ENCODE measurements at places on chromosomes 1 and 21.
A peak's percentile ranks its signal among the peaks of the same experiment; 100 is the strongest.

GRCh38 chr1:199954699-199955098 is 72.8 kb upstream of the NR5A2 start:
- DNase-seq = no peak

GRCh38 chr1:235637756-235638534 is 11.6 kb downstream of the GNG4 start:
- DNase-seq = no peak

DNA sequence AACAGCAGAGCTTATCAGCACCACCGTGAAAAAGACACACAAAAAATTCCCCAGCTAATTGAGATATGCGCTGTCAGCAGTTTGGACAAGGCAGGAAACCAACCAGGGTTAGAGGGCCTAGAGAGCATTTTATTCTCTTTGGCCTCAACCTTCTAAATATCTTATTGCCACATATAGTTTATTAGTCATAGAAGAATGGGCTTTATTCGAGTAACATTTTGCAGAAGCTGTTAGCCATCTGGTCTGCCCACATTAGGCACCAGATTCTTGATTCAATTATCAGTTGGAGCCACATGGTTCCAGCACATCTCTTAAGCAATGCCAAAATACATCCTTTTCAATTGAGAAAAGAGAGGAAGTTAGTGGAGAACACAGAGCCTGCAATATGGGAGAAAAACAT is 109.9 kb upstream of the CXADR start:
- no peak for DNase-seq

DNA sequence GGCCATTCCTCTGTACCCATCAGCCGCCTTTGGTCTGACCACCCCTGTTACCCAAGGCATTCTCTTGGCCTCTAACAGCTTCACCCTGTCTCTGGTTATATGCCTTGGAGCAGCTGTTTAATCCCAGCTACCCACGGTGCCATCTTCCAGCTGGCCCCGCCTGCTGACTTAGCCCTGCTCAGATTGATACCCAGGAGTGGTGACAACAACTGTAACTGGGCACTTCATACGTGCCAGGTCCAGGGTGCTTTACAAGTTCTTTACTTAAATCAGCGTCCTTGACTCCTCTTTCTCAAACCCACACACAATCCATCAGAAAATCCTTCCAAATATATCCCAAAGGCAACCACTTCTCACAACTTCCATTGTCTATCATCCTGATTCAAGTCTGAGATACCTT is 37.2 kb upstream of the HMGB4 start:
- DNase-seq = no peak

DNA sequence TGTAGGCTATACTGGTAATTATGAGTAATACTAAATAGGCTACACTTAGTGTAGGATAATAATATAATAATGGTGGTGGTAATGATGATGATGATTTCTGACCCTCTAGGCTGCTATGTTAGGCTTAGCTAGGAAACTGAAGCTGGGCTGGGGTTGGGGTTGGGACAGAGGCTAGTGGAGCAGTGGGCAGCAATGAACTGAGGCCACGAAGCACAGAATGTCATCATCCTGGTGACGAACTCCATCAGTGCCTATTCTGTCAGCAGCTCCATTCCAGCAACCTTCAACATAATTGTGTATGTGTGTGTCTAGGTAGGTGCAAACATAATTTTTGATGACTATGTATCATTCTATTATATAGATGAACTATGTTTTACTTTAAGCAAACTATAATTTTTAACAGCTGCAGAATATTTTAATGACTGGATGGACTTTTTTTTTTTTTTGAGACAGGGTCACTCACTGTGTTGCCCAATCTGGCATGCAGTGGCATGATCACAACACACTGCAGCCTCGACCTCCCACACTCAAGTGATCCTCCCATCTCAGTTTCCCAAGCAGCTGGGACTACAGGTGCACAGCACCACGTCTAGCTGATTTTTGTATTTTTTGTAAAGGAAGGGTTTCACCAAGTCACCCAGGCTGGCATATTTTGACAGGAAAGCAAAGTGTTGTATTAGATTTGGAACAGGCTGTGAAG is 12.9 kb upstream of the CLIC4 start:
- no peak for DNase-seq

GRCh38 chr21:21973806-21974205 is 975.6 kb downstream of the NCAM2 start:
- DNase-seq = no peak

DNA sequence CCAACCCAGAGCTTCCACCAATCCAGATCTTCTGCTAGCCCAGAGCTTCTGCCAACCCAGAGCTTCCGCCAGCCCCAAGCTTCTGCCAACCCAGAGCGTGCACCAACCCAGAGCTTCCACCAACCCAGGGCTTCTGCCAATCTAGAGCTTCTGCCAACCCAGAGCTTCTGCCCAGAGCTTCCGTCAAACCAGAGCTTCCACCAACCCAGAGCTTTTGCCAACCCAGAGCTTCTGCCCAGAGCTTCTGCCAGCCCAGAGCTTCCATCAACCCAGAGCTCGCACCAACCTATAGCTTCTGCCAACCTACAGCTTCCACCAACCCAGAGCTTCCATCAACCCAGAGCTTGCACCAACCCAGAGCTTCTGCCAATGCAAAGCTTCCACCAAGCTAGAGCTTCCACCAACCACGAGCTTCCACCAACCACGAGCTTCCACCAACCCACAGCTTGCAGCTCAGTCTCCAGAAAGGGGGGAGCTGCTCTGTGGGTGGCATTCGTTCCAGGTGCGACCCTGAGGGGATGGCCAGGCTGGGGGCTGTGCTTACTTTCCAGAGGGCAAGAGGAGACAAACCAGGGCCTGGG is 23.8 kb downstream of the CRYAA start:
- no peak for DNase-seq

DNA sequence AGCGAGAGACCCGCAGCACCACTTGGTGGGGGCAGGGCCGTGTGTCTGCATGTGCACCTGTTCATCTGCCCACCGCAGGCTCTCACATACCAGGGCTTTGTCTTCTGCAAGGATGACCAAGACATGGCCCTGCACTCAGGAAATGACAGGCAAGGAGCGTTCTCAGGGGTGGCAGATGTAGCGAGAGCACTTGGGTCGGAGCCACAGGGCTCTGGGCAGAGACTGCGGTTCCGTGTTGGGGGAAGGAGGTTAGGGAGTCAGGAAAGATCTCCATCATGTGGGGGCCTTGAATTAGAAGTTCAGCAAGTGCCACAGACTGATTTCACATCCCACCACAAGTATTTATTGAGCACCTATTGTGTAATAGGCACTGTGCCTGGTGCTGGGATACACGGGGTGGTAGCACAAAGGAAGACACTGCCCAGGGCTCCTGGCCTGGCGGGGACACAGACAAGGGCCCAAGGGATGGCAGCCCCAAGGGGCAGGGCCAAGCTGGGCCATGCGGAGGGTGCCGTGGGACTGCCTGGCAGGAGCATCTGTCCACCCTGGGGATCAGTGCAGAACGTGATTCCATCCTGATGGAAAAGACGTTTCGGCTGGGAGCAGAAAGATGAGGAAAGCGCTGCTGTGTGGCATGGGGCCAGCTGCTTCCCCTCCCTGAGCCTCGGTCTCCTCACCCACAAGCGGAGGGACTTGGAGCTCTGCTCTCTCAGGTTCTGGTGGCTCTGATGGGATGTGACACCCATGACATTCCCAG is 11.4 kb upstream of the SPSB1 start:
- DNase-seq = no peak

DNA sequence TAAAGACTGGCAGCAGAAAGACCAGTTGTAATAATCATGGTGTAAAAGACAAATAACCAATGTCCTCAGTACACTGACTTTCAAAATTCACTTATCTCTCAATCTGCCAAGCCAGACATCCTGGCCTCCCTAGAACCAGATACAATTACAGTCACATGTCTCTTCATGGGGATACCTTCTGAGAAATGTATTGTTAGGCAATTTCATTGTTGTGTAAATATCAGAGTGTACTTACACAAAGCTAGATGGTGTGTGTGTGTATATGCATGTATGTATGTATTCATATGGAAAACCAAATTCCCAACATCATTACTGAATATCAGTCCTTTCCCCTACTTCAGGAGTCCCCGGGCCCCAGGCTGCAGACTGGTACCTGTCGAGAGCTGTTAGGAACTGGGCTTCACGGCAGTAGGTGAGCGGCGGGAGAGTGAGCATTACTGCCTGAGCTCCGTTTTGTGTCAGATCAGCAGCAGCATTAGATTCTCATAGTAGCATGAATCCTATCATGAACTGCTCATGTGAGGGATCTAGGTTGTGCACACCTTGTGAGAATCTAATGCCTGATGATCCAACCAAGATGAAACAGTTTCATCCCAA is 65.3 kb upstream of the ZNF326 start:
- DNase-seq = no peak

GRCh38 chr1:50978852-50979781 is 9.1 kb downstream of the CDKN2C start:
- DNase-seq = peak; percentile 75

DNA sequence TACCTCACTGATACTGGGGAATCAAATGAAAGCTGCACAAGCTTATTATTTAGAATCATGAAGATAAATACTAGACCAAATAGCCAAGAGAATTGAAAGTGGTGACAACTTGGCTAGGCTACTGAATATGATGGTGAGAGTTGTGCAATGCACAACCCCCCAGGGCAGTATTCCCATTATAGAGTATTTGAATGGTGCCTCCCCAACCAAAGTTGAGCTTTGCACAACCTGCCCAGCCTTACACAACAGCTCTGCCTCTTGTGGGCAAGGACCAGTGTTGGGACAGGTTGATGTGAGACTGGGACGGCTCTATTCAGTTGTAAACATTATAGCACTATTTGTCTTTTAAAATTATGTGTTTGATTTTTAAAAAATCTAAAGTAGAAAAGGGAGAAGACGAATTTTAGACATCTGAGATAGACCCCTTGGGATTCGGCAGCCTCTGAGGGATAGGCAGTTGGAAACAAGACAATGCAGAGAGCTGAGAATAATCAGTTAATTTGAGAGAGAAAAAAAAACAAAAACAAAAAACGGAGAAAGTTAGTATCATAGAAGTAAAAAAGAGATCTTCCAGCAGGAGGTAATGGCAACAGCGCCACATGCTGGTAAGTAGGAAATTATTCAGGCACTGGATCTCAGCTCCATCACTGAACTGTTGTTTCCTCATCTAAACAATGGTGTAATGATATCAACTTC is 91.0 kb upstream of the KCNA3 start:
- DNase-seq = peak; percentile 16

GRCh38 chr1:177048314-177049069 is 116.0 kb downstream of the ASTN1 start:
- no peak for DNase-seq

DNA sequence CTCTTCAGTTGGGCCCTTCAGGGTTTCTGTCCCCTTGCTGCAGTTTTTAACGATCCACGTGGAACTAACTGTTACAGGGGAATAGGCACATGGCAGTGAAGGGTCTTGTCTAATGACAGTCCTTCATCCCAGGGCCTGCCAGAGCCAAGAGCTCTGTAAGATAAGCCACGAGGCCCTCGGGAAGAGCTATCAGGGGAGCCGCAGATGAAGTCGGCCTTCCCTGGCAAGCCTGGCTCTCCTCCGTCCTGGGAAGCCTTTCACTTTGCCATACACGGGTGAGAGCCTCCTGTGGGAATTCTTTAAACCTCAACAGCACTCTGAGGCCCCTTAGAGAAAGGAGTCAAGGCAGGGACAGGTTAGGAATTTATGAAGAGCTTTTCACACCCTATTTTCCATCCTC is 29.0 kb downstream of the ACP6 start:
- no peak for DNase-seq

DNA sequence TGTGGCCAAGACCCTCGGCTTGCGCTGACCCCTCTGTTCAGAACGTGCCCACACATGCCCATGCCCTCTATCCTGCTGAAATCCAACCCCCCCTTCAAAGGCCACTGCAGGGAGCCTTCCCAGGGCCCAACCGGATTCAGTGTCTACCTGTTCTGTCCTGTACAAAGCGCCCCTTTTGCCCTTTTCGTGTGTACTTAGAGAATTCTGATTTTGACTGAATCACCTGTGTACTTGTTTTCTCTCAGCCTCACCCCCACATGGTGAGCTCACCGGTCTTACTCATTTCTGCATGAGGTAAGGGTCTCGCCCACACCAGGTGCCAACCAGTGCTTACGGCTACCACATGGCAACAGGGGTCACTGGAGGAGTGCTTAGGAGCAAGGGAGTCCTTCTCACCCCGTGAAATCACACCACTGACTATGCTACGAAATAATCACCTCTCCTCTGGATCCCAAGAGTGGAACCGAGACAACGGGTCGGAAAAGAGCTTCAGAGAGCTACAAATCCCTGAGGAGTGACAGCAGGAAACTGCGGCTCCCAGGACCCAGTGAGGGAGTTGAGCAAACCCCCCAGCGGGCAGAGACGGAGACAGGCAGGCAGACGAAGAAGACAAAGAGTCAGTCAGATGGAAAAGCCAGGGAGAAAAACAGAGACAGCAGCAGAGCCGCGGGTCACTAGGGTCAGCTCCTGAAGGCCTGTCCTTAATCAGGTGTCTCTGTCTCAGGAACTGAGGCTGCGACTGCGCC is 2.1 kb upstream of the S100A2 start:
- peak; percentile 48 for DNase-seq

DNA sequence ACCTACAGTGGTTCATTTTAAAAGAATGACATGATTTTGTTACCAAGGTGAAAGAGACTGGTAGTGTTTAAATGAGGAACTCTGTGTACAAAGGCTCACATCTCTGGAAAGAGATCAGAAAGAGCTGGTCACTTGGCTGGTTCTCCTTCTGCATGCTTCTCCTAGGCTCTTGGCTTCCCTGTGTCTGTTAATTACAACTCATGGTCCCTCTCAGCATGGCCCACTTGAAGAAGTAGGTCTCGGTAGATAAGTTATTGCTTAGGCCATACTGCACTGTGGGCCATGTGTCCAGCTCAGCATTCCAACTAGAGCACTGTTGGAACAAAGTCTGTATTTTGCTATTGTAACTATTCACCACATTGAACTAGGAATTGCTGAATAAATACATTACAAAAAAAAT is 91.1 kb downstream of the KIAA0319L start:
- no peak for DNase-seq

- DNase-seq = no peak
Observed at GRCh38 chr1:54245501-54245900, 45.5 kb downstream of the MRPL37 start.

DNA sequence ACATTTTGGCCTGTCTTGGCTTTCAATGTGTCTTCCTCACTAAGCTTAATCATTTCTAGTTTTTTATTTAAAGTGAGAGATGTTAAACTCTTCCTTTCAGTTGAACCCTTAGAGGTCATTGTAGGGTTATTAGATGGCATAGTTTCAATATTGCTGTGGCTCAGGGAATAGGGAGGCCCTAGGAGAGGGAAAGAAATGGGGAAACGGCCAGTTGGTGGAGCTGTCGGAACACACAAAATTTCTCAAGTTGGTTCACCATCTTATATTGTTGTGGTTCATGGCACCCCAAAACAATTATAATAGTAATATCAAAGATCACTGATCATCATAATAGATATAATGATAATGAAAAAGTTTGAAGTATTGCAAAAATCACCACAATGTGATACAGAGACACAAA is 31.4 kb upstream of the KAZN start:
- DNase-seq = no peak

GRCh38 chr1:158185770-158186169 is 5.1 kb downstream of the CD1D start:
- no peak for DNase-seq

GRCh38 chr1:204660509-204660908 is 25.0 kb downstream of the LRRN2 start:
- no peak for DNase-seq

GRCh38 chr1:59755069-59755685 is 59.6 kb upstream of the HOOK1 start:
- DNase-seq = no peak

Data from A549 (cell line).